ENCODE measurements at places on chromosomes 4 and X.

DNA sequence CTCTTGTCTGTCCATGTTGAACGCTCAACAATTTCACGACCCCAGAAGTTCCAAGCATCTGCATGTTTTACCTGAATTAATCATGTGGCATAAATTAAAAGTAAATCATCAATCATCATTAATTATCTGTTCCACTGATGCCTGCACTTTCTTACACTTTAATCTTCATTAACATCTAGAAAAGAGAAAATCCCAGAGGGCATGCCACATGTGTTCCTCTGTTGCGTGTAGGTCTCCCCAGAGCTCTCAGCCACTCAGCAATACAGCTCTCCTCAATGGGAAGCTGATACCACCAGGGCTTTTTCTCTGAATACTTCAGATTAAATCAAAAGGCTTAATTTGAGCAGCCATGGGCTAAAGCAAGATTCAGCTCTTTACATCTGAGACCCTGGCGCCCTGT is 722.4 kb upstream of the TENM3 start:
- DNase-seq, result no peak

- no peak for DNase-seq
Observed at GRCh38 chr4:55397520-55398321, 2.0 kb downstream of the TMEM165 start.

DNA sequence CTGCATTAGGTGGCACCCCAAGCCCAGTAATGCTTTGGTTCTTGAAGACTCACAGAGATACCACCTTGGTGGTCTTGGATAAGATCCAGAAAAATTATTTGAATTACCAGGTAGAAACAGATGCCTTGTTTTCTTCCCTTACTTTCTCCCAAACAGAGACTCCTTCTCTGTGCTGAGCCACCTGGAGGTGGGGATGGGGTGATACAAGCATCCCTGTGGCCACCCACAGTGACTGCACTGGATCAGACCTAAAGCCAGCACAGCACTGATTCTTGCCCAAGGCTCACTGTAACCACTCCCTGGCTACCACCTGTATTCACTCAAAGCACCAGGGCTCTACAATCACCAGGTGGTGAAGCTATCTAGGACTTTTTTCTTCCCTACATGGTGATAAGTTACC is 156.8 kb downstream of the TEX13A start:
- DNase-seq, result no peak

DNA sequence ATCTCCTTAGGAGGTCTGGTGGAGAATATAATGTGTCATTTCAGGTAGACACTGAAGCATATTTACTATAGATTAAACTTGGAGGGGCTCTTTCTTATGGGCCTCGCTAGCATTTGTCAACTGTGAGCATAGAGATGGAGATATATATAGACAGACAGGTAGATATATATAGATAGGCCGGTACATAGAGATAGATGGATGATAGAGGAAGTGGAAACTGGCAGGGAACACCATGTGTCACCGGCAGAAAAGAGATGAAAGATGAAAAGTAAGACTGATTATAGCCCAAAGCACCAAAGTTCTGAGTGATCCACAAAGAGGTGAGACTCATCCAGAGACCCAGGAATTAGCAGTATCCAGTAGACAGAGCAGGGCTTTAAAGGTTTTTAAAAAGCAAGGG is 268.1 kb downstream of the FBXW7 start:
- no peak for DNase-seq

- DNase-seq, result no peak
Observed at GRCh38 chr4:174422893-174423256, 99.4 kb downstream of the HPGD start.

DNA sequence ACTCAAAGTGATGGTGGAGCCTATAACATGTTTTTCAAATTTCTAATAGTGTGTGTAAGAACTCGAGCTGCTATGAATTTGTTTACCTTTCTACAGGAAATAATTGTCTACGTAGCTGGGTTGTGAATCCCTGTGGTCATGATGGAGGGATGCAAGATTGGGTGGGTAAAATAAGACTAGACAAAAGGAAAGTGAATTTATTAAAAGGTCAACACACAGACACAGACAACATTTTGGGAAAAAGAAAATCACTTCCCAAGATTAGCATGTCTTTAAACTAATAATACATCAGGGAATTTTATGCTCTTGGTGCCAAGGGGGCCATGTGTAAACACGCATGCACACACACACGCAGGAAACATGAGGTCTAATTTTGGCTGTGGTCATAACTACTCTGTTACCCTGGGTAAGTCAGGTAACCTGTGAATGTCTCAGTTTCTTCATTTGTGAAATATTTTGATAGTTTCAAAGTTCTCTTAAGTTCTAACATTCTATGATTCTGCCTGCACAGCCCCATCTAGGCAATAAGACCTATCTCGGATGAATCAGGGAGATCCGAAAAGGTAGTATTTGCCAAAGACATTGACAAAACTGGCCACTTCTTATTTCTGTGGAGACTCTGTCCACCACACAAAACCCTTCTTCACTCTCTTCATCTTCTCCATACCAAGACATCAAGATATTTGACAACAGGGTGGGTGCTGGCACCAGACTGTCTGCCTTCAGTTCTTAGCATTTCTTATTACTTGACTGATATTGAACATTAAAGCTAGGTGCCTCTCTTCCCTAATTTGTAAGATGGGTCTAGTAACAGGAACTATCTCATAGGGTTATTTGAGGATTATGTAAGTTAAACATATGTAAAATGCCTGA is 1.6 kb upstream of the UNC5C start:
- DNase-seq, result no peak

DNA sequence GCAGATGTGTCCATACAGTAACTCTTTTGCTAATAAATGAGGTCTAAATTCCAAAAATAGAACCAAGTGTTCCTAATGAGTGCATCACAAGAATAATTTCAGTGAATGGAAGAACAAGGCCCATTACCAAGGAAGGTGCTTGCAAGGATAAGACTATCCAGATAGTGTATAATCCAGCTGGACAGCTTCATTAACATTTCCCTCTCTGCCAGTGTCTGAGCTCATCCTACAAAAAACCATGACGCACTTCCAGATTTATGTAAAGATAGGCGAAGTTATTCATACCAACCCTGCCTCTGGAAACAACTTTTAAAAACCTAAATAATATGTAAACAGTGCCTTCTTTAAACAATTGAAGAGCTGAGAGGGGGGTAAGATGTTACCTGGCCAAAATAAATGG is 177.9 kb upstream of the STK26 start:
- DNase-seq, result no peak

GRCh38 chr4:126807132-126807531 is 825.6 kb upstream of the INTU start:
- DNase-seq, result no peak

DNA sequence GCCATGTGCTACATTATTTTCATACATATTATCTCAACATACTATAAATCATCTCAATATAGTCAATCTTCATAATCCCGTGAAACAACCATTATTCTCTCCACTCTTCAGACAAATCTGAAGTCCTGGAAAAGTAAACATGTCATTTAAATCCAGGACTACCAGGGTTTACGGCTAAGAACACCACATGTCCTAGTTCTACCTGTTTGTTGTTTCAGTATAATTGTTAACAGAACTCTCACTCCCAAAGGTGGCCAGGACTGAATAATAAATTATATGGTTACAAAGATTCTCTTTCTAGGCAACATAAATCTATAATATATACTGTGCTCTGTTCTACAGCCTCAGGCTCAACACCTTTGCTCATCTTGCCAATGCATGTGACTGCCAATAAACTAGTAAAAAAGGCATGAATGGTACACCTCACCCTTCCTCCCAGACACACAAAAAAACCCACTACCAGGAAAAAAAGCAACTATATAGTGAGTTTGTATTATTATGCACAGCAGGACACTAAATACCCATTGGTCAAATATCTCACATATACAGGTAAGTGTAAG is 20.1 kb downstream of the EIF4E start:
- no peak for DNase-seq

- no peak for DNase-seq
Observed at GRCh38 chr4:42280327-42281095, 116.8 kb upstream of the SHISA3 start.

DNA sequence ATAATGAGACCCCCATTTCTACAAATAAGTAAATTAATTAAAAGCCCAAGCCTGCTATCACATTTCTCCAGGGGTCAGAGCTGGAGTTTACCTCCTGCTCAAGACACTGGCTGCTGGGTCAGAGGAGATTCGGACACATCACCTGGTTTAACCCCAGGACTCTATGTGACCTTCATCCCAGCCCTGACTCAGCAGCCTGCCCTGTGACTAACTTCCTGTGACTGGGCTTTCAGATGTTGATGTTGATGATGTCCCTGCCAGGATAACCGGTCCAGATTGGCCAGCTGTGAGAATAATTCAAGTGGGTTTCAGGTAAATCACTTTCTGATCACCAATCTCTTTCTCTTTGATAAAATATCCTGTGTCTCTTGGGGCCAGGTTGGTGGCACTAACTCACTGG is 102.4 kb upstream of the MAML3 start:
- no peak for DNase-seq

- no peak for DNase-seq
Observed at GRCh38 chr4:88040707-88041106, 33.3 kb downstream of the PKD2 start.

DNA sequence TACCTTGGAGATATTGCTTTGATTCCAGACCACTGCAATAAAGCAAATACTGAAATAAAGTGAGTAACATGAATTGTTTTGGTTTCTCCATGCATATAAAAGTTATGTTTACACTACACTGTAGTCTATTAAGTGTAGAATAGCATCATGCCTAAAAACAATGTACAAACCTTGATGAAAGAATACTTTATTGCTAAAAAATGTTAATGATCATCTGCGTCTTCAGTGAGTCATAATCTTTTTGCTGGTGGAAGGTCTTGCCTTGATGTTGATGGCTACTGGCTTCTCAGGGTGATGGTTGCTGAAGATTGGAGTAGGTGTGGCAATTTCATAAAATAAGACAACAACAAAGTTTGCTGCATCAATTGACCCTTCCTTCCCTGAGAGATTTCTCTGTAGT is 145.1 kb downstream of the SHROOM4 start:
- DNase-seq, result no peak

- DNase-seq, result no peak
Observed at GRCh38 chr4:117907646-117908045, 126.6 kb upstream of the NDST3 start.

- DNase-seq, result no peak
Observed at GRCh38 chr4:169070071-169070894, 60.2 kb upstream of the CBR4 start.

- no peak for DNase-seq
Observed at GRCh38 chr4:2077537-2078460, 18.7 kb downstream of the NAT8L start.

DNA sequence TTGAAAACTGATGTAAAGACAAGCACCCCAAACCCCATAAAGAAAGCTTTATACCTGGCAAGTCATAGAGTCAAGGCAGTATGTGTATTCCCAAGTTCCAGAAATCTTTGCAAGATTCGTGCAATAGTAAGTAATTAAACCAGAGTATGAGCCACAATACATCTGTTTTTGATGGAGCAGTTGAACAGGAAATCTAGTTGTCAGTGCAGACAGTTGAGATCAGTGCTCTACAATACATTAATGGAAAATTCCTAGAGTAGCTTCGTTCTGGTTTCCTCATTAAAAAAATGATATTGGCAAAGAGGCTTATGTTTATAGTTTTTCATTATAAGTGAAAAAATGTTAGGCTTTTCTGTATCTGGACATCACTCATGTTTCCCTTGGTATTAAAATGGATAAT is 575.3 kb downstream of the TRIML1 start:
- DNase-seq, result no peak

DNA sequence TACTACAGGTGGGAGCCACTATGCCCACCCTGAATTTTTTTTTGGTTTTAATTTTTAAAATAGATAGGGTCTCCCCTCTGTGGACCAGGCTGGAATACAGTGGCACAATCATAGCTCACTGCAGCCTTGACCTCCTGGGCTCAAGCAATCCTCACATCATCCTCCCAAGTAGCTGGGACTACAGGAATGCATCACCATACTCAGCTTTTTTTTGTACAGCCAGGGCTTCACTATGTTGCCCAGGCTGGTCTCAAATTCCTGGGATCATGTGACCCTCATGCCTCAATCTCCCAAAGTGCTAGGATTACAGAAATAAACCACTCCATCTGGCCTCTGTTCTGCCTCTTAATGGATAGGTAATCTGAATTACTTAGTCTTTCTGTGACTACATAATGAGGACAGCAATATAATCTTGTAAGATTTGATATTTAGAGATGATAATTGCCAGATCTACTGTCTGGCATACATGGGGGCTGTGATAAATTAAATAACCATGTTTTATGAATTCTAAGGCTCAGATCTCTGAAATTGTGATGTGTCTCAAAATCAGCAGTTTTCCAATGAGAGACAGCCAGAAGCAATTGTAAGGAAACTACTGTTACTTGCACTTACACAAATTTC is 26.7 kb downstream of the PDS5A start:
- no peak for DNase-seq

- no peak for DNase-seq
Observed at GRCh38 chr4:10753336-10753735, 68.8 kb upstream of the CLNK start.

DNA sequence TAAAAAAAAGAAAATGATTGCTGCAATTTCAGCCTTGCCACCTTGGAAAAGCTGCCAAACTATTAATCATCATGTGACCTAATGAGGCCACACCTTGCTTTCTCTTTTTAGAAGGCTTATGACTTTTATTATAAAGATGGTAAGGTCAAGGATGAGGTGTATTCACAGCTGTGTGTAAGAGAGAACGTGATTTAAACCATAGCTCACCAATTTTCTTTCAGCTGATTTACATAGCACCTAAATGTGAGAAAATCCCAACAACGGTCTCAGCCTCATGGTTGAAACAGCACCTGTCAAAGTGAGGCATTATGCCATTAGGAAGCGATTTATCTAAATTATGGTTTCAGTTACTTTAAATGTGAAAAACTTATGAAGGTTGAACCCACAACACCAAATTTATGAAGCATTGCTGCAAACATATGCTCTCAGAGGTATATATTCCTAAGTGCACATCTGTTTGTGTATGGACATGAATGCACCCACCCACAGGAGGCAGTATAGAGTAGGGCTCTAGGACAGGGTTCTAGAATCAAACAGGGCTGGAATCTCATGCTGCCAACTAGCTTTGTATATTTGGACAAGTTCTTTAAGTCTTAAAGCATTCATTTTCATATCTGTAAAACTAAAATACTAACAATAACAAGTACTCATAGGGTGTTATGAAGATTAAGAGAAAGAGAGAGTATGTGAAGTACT is 40.7 kb downstream of the ANXA3 start:
- DNase-seq, result no peak

DNA sequence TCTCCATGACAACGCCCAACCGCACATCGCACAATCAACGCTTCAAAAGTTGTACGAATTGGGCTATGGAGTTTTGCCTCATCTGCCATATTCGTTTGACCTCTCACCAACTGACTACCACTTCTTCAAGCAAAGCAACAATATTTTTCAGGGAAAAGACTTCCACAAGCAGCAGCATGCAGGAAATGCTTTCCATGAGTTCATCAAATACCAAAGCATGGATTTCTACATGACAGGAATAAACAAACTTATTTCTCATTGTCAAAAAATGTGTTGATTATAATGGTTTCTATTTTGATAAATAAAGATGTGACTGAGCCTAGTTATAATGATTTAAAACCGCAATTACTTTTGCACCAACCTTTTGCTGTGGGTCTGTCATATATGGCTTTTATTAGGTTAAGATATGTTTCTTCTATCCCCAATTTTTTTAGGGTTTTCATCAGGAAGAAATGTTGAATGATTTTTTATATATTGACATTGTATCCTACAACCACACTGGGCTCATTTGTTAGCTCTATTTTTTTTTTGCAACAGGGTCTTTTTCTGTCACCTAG is 138.4 kb downstream of the PWWP3B start:
- DNase-seq, result no peak
